Cortex of kidney (tissue), 1 donor: ENCODE measurements at places on chromosomes 2 and 18.

DNA sequence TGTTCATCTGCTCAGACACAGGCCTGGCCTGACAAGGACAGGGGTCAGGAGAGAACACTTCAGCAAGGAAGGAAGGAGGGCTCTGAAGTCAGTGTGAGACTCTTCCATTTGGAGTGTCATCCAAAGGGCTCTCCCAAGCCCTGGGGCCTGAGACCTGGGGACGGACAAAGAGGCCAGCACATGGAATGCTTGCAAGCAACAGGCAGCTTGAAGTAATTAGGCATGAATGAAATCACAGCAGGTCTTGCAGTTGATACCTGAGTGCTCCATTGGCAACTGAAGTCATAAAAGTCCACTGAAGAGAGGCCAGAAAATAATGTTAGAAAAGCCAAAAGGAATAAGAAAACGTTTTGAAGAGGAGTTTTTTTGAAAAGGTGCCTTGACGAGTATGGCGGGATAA, 231.7 kb downstream of the VAPA start:
- DNase-seq, result no peak

DNA sequence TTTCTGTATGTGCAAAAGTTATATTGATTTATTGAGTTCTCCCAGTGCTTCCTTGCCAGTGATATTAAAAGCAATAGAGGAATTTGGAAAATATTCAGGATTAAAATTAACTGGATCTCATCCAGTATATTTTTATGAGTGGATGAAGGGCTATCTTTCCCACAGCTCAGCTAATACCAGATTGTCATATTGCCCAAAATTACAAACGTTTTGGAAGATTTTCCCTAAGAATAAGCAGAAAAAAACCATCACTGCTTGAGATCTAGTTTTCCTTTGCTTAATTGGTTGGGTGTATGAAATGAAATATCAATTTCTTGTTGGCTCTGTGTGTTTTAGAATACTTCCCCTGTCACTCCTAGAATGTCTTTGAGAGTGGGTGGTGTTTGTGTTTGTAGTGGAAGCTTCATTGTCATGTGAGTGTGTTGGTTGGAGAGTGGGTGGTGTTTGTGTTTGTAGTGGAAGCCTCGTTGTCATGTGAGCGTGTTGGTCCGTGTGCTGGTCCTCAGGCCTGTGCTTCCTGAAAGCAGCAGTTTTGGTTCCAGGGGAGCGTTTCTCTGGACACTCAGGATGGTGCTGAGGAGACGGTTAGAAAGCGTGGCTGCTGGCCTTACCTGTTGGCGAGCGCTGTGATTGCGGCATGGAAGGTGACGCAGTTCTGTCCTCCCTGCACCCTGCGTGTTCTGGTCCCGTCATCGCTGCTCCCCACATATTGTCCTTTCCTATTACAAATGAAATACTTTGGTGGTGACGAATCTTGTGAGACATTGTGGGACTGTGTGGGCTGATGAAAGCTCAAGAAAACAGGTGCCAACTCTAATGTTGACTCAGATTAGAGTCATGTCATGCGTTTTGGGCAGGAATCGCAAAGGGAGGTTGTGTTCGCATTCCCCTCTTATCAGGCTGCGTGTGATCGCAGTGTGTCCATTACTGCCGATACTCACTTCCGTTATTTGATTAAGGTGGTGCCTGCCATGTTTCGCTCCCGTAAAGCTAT, 12.4 kb downstream of the ASB1 start:
- DNase-seq, result no peak

DNA sequence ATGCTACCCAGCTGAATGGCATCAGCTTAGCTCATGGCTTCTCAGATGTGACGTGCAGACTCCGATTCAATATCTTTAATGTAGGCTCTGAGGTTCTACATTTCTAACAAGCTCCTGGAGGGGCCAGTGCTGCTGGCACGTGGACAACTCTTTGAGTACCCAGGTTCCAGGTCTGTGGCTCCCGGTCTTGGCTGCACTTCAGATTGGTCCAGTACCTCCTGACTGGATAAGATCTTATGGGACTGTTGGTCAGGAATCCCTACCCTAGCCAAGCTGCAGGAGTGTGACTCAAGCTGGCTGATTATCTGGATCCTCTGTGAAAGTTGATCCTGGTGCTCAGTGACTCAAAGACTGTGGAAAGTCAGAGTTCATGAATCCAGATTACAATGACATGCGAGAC, 222.1 kb downstream of the ANKRD30B start:
- DNase-seq, result no peak

DNA sequence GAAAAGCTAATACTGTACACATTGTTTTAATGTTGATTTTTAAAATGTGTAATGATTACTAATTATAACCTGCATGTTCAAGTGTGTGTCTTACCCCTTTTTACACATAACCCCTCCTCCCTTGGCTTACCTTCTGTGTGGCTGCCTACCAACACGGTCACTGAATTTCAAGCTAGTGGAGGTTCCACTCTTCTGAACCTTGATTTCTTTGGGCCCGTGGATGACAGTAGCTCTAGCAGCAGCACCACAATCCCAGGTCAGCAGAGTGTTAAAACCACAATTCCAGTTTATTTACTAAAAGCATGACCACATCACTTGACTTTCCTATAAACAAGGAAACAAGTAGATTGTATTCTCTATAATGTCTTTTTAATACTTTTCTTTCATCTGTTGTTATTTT, 56.9 kb downstream of the AFTPH start:
- DNase-seq, result no peak

- no peak for DNase-seq
These were observed 8.1 kb downstream of the NPC1 start for GRCh38 chr18:23578067-23578701.

DNA sequence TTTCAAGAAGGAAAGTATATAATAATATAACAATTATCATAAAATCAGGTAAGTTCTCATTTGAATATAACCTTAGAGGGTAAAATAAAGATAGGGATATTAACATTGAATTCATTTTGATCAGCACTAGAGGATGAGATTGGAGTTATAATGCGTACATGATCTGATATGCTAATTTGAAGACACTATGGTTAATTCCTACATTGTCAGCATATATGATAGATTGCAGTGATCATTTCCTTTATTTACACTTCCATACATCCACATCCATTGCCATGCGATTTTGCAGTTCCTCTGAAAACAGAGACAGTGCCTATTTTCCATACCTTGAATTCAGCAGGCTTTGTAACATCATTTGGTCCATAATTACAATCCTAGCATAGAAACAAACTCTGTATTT, 519.2 kb downstream of the CCDC85A start:
- DNase-seq, result no peak

GRCh38 chr18:21451851-21452250, 148.7 kb downstream of the ESCO1 start:
- no peak for DNase-seq

- no peak for DNase-seq
These were observed 141.9 kb downstream of the SLC4A3 start for GRCh38 chr2:219769090-219769910.

- no peak for DNase-seq
These were observed 52.3 kb downstream of the GAD1 start for GRCh38 chr2:170869036-170869435.

- DNase-seq, result no peak
These were observed 17.2 kb downstream of the ITGA4 start for GRCh38 chr2:181474222-181474881.

- DNase-seq, result no peak
These were observed 135.9 kb upstream of the HNRNPA3 start for GRCh38 chr2:177076636-177077179.

- no peak for DNase-seq
These were observed 18.7 kb upstream of the MAPRE2 start for GRCh38 chr18:35022426-35023001.

- no peak for DNase-seq
These were observed 214.7 kb downstream of the RAD51AP2 start for GRCh38 chr2:17303521-17303920.

DNA sequence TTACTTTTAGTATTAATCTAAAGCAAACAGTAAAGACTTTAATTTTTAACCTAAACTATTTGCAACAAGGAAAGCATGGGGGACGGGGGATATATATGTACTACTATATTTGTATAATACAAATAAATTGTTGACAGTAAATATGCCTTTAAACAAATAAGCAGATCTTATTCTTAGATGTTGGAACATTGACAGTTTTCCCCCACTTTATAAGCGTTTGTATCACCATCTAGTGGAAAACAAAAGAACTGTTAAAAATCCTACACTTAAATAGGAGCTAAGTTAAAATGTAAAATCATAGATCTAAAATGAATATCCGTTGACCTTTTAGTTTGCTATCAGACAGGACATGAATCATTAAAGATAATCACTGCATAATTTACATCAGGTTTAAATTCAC, 50.0 kb downstream of the RBBP8 start:
- DNase-seq, result no peak

DNA sequence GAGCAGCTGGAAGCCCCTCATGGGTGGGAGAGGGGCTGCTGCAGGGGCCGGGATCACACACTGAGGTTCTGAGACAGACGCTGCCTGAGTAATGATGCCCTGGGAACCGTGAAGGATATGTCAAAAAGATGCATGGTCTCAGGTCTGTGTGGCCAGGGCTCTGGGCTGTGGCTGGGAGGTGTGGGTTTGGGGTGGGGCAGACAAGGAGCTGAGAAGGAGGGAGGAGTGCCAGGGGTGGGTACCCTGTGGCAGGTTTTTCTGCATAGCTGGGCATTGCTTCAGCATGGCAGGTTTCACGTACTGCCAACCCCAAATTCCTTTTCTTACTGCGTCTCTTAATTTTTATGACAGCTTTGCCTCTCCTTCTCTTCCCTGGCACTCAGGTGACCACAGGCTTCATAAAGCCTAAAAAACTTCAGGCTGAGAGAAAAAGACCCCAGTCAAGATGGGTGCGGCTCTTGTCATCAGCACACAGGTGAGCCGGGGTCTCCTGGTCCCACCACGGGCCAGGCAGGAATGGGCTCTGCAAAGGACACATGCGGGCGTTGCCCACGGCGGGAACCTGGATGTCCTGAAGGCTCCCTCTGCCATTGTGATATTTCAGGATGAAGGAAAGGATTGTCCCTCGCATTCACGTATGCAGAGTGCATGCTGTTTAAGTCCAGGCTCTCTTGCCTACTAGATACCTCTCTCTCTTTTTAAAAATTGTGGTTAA, 18.0 kb downstream of the MALL start:
- DNase-seq, result no peak

- DNase-seq, result no peak
These were observed 20.3 kb downstream of the RALB start for GRCh38 chr2:120272763-120273481.

DNA sequence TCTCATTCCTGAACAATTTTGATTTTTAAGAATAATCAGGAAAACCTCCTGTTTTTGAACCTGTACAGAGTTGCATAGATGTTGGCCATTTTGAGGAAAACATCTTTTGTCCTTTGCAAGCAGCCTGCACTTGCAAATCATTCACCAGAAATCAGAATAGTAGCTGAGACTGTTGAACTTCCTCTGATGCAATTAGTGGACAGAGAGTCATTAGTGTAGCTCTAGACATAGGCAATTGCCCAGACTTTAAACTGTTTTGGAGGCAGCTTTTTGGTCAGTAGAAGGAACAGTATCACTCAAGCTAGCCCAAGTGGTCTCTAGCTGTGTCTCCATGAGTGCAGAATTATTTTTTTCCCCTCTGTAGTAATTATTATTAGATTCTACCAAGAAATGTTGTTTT, 326.1 kb downstream of the PIK3C3 start:
- DNase-seq, result no peak

- DNase-seq, result no peak
These were observed 223.1 kb upstream of the PARD3B start for GRCh38 chr2:204321910-204322751.

GRCh38 chr2:46805401-46805951, 110.1 kb downstream of the MCFD2 start:
- no peak for DNase-seq

DNA sequence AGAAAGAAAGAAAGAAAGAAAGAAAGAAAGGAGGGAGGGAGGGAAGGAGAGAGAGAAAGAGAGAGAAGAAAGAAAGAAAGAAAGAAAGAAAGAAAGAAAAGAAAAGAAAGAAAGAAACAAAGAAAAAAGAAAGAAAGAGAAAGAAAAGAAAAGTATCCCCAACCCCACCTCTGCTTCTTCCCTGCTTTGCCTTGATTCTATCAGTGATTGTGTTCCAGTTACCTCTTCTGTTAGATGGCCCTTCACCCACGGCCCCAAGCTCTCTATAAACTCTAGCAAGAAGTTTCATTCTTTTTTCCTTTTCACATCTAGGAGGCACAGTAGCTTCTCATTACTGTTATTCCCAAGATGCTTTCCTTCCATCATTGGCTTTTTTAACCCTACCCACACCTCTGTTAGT, 1097.5 kb upstream of the ZEB2 start:
- DNase-seq, result no peak

DNA sequence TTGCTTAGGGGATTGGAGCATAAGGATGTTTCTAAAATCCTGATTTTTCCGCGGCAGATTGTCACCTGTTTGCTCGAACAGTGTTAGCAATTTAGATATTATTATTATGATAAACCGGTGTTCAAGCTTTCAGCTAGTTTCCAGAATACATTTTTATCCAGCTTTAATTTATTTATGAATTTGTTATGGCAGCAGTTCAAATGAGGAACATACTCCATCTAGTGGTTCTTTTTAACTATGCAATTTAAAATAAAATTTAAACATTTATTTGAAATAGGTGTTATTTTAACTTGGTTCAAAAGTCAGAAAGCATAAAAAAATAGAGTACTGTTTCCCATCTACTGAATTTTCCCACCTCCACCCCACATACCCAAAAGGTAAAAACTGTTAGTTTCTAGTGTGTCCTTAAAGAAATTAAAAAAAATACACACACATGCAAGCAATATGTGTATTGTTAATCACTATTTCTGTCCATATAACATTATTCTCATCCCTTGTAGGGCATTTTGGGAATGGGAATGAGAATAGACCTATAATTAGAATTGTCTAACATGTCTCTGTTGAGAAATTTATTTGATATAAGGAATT, 23.2 kb downstream of the ACOXL start:
- no peak for DNase-seq

GRCh38 chr2:193523662-193524061, 1328.9 kb upstream of the TMEFF2 start:
- no peak for DNase-seq

DNA sequence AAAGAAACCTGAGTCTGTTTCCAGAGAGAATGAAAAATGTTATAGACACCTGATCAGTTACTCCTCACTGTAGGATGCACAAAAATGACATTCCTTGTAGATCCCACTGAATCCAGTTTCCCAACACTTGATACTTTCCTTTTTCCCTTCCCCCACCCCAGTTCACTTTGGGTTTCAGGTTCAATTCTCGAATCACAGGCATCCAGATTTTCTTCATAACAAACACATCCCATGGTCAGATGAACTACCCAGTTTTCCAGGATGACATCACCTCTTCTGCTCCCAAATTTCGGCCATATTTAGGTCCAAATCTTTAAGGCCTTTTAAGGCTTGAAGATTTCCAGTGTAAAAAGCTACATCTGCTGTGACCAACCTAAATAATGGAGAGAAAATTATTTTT, 51.5 kb downstream of the UGP2 start:
- no peak for DNase-seq

GRCh38 chr18:44309185-44309584, 371.5 kb upstream of the SETBP1 start:
- no peak for DNase-seq
